ENCODE measurements at places on chromosomes 6 and 20.

DNA sequence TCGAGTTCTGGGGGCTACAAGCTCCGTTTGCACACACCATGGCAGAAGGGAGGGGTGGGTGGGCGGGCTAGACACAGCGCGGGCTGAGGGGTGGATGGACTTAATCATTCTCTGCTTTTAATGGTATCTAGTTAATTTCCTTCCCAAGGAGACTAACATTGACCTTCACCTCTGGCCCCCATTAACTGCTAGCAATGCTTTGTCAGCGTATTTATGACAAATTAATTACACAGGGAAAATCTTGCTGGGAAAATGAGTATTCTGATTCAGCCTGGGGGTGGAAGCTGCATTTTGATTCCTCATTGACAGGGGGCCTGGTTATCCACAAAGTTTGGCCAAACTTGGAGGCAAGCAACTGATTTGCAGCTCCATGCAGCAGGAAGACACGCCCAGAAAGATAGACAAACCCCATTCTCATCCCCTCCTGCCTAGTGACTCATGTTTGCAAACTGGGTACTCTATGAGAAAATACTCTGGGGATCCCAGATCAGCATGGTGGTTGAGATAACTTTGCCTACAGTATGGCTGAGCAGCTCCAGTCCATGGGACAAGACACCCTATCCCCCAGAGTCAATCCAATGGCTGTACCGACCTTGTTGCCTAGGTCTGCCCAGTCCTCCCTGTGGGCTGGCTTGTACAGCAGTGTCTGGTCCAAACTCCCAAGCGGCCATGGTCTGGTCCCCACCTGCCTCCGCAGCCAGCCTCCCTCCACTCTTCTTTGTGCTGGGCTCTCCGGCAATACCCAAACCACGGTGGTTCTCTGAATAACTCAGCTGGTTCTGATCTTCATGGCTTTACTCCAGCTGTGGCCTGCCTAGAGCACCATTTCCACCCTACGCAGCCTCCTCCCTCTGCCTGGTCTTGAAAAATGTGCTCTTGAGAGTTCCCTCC lies 19.7 kb downstream of the ZBP1 start:
- DNase-seq: no peak

- DNase-seq: no peak
These were observed 93.7 kb downstream of the MAP3K4 start for GRCh38 chr6:161085246-161085645.

GRCh38 chr20:38291966-38292365 lies 12.0 kb upstream of the BPI start:
- DNase-seq: no peak

DNA sequence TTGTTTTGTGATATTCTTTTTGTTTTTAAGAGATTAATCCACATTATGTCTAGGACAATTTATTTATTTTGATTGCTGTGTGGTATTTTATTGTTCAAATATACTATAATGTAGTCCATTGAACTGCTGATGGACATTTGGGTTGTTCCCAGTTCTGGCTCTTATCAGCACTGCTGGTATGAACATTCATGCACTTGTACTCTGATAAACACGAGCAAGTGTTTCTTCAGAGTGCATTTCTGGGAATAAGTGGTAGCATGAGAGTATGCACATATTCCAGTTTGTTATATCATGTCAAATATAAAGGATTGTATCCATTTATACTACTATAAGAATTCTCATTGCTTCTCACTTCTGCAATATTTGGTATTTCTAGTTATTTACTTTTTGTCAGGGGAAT lies 7.1 kb downstream of the CALHM6 start:
- DNase-seq: no peak

- DNase-seq: no peak
These were observed 358.9 kb upstream of the SASH1 start for GRCh38 chr6:147983581-147984366.

DNA sequence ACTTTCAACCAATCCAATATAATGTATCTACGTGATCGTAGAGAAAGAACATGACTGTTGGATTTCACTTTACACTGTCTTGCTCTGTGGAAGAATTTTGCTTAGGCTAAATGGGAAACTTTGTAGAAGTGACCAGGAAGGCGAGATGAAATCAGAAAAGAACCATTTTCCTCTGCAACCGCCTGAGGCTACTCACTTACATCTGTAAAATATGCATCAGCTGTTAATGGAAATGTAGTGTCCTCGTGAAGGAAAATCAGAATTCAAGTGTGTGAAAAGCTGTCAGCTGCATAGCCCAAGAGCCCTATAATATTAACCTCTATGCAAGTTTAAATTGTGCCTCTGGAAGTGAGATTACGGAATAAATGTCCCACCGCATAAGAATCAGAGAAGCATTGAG lies 277.9 kb downstream of the C6orf118 start:
- DNase-seq: no peak

DNA sequence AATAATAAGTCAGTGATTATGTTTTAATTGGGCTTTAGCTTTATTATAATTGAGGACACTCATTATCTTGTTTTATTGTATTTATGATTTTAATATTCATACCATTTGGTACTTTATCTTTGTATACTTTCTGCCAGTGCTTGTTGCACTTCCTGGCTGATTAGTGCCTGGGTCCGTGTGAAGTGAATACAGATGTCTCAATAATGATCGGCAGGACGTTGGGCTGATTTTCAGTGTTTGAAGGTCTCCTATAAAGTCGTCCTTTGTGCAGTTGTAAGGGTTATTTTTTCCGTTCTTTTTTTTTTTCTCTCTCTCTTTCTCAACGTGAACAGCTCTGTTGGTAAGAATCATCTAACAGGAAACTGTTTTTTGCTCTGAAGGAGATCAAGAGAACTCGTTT lies 450.0 kb upstream of the POU3F2 start:
- no peak for DNase-seq

GRCh38 chr20:2748551-2749342 lies 51.7 kb downstream of the CPXM1 start:
- no peak for DNase-seq

DNA sequence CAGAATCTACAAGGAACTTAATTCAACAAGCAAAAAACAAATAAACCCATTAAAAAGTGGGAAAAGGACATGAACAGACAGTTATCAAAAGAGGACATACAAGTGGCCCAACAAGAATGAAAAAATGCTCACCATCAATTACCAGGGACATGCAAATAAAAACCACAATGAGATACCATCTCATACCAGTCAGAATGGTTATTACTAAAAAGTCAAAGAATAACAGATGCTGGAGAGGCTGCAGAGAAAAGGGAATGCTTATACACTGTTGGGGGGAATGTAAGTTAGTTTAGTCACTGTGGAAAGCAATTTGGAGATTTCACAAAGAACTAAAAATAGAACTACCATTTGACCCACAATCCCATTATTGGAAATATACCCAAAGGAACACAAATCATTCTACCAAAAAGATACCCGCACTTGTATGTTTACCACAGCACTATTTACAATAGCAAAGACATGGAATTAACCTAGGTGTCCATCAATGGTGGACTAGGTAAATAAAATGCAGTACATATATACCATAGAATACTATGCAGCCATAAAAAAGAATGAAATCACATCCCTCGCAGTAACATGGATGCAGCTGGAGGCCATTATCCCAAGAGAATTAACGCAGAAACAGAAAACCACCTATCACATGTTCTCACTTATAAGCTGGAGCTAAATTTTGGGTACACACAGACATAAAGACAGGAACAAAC lies 48.4 kb downstream of the RNGTT start:
- no peak for DNase-seq

GRCh38 chr20:18056174-18057100 lies 1.3 kb downstream of the OVOL2 start:
- DNase-seq: no peak

GRCh38 chr6:147285087-147285855 lies 81.1 kb downstream of the STXBP5 start:
- DNase-seq: no peak
